ENCODE measurements at places on chromosomes 2 and 18. TPM values are rescaled to one million over a fixed set of nuclear protein-coding genes. Genes with fewer than 3 reads are reported as not detected.

Gene FIGN
- total RNA-seq, result 4.7 TPM

Gene NT5C1B
- total RNA-seq, result not detected

Gene CHST9
- not detected for total RNA-seq

Gene ATF2
- total RNA-seq, result 47.4 TPM

Gene SMAD4
- total RNA-seq, result 90.7 TPM

Gene SIX2
- total RNA-seq, result 1.8 TPM

Gene RAX
- total RNA-seq, result not detected

Gene TNS1
- 46.1 TPM for total RNA-seq

- DNase-seq, result no peak
Measured at GRCh38 chr18:49486134-49486533, 900 bp downstream of the C18orf32 start.

DNA sequence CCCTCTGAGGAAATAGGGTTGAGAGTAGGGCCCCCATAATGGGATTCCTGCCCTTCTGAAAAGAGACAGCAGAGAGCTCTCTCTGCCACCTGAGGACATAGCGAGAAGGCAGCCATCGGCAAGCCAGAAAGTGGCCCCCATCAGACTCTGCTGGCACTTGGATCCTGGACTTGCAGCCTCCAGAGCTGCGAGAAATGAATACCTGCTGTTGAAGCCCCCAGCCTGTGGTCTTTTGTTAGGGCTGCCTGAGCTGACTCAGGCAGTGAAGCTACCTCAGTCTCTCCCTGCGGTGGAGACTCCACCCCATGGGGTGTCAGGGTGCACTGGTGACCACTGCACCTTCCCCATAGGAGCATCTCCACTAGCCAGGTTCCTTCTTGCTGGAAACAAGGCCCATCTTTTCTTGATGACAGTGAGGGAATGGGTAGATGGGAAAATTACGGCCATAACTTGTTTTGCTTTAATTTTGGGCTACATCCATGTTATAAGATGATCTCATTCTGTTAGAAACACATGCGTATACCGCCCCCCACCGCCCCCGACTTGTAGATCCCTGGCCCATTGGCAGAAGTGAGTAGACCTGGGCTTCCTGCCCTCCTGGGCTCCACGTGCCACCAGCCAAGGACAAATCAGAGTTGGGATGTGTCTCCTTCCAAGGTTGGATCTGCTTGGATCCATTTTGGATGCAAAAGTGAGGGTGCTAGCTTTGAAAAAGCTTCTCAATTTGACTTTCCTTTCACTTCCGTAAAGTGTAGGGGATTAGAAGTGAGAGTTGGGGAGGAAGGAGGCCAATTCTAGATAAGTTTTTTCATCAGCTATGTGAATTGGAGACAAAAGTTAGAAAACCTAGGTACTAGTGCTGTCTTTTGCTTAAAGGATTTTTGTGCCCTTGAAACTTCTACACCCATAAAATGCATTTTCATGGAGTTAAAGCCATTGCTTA lies 42.9 kb downstream of the NCK2 start:
- no peak for DNase-seq

- peak; percentile 41 for DNase-seq
Measured at GRCh38 chr2:134245340-134245984, 8.4 kb upstream of the MGAT5 start.

GRCh38 chr2:129716781-129717559 lies 262.5 kb upstream of the RAB6C start:
- no peak for DNase-seq

- peak; percentile 22 for DNase-seq
Measured at GRCh38 chr18:63016270-63016669, 300.9 kb downstream of the PHLPP1 start.

- DNase-seq, result no peak
Measured at GRCh38 chr2:98341241-98341640, 5.0 kb upstream of the CNGA3 start.

- no peak for DNase-seq
Measured at GRCh38 chr2:144572977-144573376, 53.1 kb upstream of the ZEB2 start.

- no peak for DNase-seq
Measured at GRCh38 chr2:98868548-98869271, 67.3 kb downstream of the CRACDL start.

- DNase-seq, result no peak
Measured at GRCh38 chr2:65731476-65731875, 299.1 kb upstream of the SPRED2 start.

GRCh38 chr2:217429981-217430500 lies 570.2 kb upstream of the TNP1 start:
- no peak for DNase-seq

- no peak for DNase-seq
Measured at GRCh38 chr2:226904592-226904991, 68.7 kb downstream of the RHBDD1 start.

GRCh38 chr2:174752403-174753037 lies 11.8 kb downstream of the CHRNA1 start:
- no peak for DNase-seq

GRCh38 chr2:120749506-120750431 lies 14.1 kb downstream of the GLI2 start:
- no peak for DNase-seq

DNA sequence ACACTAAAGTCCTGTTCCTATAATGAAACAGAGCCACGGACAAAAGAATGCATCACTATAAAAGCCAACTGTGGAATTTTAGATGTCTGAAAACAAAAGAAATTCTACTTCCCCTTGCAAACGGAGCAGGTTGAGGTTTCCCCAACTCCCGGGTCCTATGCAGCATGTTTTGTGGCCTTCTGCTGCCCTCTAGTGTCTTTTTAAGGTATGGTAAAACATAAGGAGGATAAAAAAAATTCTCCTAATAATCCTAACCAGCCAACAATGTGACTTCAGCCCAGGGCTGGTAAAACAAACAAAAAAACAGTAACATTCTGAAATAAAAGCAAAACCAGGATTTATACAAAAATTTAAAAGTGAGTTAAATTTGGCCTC lies 539.5 kb downstream of the NRXN1 start:
- peak; percentile 31 for DNase-seq

- no peak for DNase-seq
Measured at GRCh38 chr2:163711258-163711657, 24.6 kb downstream of the FIGN start.

DNA sequence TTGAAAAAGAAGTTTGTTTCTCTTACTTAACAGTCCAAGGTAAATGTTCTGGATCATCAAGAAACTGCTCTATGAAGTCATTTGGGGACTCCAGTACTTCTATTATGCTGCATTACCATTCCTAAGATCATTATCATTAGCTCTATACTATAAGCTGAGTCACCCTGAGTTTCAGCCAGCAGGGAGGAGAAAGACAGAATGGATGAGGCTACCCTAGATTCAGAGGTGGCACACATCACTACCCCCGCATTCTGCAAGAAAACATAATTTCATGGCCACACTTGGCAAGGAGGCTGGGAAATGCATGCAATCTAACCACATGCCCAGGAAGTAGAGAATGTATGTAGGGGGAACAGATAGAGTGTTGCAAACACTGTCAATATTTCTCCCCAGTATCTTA lies 16.6 kb upstream of the LNPK start:
- no peak for DNase-seq

GRCh38 chr2:8030573-8031303 lies 651.1 kb upstream of the ID2 start:
- DNase-seq, result no peak

DNA sequence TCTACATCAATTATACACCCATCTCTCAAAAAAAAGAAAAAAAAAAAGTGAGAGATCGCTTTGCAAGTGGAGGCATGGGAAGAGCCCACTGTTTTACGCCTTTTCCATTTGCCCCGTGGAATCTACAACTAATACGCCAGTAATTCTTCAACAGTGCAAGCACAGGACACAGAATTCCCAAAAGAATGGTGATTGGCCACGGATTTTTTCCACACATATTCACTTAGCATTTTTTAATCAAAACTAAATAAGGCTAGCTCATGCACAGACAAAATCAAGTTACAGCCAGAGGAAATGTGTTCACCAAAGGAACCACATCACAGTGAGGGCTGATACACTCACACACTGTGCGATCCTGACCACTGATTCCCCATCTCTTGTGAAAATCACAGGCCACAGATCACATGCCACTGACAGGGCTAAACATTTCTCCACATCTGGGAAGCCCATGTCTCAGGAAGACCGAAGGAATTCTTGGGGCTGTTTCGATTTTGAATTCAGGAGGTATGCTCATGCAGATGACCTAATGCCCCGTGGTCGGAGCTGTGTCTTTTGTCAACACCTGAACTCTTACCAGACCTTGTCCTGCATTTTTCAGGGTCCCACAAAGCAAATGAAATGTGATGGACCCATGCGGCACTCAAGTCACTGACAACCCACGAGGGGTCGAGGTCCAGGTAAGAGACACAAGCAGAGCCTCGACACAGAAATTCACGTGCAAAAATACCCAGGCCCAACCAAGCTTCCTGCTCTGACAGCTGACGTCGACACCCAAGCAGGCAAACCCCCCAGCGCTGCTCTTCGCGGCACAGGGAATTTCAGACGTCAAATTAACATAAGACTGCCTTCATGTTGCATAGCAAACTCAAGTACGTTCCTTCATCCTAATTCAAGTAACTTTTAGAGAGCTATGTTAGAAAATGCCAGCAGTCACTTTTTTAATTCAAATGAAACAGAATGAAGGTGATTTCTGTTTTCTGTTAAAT lies 69.6 kb downstream of the ZNF516 start:
- DNase-seq, result no peak

- no peak for DNase-seq
Measured at GRCh38 chr2:217077831-217078407, 218.1 kb upstream of the TNP1 start.

DNA sequence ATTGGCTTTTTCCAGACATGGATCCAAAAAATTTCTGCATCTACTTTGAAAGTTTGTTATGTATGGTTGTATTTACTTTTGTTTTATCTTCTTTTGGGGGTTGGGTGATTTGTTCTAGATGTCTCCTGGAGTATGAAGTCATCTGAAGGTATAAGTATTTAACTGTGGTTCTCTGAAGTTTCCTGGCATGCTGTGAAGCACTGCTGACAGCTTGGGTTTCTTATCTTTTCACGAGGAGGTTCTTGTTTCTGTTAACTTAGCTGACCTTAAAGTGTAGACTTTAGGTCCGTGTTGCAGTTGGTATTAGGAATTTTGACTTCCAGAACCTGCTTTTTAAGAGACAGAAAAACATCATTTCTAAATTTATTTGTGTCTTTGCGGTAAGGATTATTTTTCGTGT lies 15.9 kb downstream of the GLS start:
- DNase-seq, result no peak

All from glomerular endothelial cell (primary cell).